ENCODE measurements at places on chromosomes 7 and 10.

GRCh38 chr7:34168013-34168412 lies 262.7 kb downstream of the BMPER start:
- DNase-seq = no peak

GRCh38 chr10:69479240-69480067 lies 28.2 kb downstream of the TSPAN15 start:
- no peak for DNase-seq

DNA sequence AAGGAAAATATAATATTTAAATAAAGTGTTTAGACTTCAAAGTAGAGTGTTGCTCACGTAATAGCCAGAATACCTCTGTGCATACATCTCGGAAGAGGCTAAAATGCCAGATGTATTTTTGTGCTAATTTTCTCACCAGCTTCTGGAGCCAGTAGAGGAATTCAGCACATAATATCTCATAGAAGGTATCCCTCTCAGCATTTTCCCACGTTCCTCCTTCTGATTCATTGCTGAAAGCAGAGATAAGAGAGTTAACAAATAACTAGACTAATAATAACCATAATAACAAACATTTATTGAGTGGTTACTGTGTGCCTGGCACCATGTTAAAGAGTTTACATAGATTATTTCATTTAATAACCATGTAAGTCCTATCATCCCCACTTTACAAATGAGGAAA lies 123.6 kb downstream of the VTI1A start:
- DNase-seq = no peak

DNA sequence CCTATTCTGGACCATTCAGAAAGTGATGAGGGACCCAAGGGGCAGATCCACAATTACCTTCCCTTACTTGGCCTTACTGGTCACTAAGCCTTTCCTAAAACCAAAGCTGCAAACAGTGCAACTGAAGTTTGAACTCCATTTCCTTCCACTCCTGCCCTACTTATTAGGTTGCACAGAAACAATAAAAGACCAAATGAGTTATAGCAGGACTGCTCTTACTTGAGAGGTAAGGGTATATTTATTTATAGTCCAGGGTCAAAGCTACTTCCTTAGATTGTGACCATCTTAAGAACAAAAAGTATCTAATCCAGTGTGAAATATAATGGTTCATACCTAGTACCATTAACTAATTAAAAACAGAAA lies 27.0 kb downstream of the CDK6 start:
- no peak for DNase-seq

GRCh38 chr7:115217373-115217772 lies 295.5 kb downstream of the MDFIC start:
- DNase-seq = no peak

GRCh38 chr10:49612513-49613164 lies 1.2 kb upstream of the CHAT start:
- no peak for DNase-seq

GRCh38 chr7:2405601-2406345 lies 2.4 kb downstream of the CHST12 start:
- DNase-seq = peak; percentile 21

Measured in naive thymus-derived CD4-positive, alpha-beta T cell (primary cell).